ENCODE measurements at places on chromosomes 16 and 17.
A peak's percentile ranks its signal among the peaks of the same experiment; 100 is the strongest.

DNA sequence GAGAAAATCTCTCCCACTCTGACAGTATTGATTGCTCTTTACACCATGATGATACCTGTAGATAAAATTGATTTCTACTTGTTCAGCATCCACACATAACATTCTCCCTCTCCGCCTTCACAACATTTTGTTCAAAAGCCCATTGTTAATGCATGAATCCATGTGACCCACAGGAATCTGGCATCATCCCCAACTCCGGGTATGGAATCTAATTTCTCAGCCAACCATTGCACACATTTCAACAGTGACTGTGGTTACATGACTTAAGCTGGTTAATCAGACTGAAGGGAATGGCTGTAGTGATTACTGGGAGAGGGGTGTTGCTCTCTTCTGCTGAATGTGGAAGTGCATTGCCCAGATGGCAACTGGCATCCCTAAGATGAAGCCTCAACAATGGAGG, 161.4 kb upstream of the C16orf82 start:
- DNase-seq, result no peak

DNA sequence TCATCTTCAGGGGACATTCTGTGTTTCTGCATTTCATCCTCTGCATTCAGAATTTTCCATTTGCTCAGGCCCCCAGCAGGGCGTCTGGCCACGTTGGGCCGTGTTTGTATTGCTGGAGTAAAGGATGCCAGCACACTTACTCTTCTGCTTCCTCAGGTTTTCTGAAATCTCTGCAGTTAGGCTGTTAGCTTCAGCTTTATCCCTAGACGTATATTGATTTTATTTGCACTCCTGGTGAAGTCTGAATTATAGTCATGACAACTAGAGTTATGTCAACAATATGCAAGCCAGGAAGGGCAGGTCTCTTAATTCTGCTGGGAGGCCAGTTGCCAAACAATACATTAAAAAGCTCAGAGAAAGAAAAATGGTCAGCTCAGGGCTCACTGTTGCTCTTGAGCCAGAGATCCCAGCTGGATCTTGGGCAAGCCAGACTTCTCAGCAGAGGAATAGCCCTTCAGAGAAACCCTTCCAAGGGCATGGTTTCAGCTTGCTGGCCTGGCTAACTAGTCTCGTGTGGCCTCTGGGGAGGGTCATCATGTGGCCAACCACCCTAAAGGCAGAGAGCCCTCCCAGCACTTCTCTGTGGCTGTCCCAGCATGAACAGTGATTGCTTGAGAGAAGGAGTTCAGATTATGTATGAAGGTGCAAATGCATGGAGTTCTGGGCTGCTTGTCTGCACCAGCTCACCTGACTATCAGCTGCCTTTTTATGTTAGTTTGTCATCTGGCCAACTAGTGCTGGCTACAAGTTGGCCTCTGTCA, 110.2 kb upstream of the CACNG5 start:
- DNase-seq, result peak; percentile 83

GRCh38 chr16:11946433-11946832, 4.6 kb upstream of the NPIPB2 start:
- DNase-seq, result no peak

DNA sequence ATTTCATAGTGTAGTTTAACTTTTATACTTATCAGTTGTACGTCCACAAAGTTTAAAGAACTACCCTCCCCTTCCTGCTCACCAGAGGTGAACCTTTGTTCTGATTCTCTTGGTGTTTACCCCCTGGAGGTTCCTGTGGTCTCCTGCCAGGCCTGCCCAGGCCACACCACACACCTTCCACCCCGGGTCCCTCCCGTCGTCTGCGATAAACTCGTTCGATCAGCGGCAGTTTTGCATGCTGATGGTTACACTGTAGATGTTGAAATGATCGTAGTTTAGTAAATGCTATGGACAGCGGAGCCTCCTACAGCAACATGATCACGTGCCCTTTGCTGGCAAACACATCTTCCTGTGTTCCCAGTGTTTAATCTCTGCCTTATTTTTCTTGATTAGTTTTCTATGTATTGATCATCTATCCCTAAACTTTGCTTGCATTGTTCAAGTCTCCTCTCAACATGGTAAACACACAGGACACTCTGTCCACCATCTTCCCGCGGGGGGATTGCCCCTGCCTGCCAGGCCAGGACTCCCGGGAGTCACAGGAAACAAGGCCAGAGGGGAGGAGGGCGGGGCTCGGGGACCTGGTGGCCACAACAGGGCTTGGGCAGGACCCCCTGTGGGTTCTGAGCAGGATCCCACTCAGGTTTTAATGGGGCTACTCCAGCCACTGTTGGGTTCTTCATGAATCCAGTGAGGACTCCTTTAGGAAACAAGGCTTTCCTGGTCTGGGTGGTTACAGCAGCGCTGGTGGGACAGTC, 2.8 kb upstream of the ACSF3 start:
- DNase-seq, result no peak

- no peak for DNase-seq
Measured at GRCh38 chr17:1379930-1380313, 20.1 kb downstream of the YWHAE start.

GRCh38 chr17:11944587-11944986, 52.7 kb downstream of the ZNF18 start:
- DNase-seq, result no peak

DNA sequence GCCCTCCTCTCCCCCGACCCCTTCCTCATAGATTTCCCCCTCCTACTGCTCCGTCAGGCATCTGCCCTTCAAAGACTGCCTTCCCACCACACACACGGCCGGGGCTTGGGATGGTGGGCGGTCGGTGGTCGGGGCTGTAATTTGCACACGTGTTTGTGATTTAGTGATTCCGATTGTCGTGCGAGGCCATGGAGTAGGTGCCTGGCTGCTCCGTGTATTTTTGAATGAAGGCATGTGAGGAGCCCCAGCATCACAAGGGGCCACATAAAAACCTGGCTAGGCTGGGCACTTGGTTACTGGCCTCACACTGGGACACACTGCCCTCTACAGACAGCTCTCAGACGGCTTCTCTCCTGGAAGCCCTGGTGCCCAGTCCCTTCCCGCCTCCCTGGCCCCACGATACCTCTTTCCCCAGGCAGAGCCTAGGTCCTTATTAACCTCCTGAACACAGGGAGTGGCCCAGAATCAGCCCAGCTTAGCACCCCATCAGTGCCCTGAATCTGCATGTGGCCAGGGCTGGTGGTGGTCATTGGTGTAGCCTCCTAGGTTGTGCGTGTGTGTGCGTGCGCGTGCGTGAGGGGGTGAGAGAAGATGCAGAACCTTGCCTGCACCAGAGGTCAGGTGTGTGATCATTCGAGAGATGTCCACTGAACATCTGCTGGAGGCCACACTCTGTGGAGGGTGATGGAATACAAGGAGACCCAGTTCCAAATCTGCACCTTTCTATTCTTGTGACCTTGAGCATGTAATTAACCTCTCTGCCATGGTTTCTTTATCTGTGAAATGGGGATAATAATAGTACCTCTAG, 1.3 kb upstream of the SOCS1 start:
- peak; percentile 78 for DNase-seq

GRCh38 chr17:79778504-79779083, 646 bp downstream of the CBX2 start:
- no peak for DNase-seq

DNA sequence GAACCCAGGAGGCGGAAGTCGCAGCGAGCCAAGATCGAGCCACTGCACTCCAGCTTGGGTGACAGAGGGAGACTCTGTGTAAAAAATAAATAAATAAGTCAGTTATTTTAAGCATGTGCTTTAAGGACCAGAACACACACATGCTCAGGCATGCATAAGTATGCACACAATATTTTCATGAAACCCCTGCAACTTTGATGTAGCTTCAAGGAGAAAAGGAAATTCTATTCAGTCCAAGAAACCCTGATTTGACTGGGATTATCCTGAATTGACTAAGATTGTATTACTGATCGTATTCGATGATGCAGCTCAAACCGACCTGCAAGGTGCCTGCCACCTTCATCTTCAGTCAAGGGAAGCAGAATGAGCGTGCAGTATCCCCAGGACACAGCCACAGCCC, 841 bp downstream of the TEKT5 start:
- no peak for DNase-seq

DNA sequence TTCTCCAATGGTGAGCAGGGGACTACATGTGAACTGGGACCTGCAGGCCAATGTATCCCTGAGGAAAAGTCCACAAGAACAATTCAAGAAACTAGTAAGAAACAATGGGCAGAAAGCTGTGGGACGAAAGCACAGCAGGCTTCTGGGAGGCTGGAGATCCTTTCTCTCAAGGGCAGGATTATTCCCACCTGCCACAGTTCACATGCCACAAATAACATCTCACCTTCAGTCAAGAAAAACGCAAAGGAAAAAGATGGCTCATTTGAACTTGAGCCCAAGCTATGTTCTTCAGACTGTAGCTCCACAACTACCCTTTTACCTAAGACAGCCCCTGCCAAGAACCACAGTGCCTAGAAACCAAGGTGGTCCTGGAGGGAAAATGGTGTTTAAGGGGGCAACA, 13.0 kb downstream of the HAS3 start:
- DNase-seq, result no peak

- DNase-seq, result no peak
Measured at GRCh38 chr16:29896841-29897240, 2.5 kb downstream of the SEZ6L2 start.

- DNase-seq, result no peak
Measured at GRCh38 chr16:4206680-4207079, 35.2 kb downstream of the SRL start.

- DNase-seq, result peak; percentile 82
Measured at GRCh38 chr16:50251375-50252081, 14.8 kb upstream of the ADCY7 start.

DNA sequence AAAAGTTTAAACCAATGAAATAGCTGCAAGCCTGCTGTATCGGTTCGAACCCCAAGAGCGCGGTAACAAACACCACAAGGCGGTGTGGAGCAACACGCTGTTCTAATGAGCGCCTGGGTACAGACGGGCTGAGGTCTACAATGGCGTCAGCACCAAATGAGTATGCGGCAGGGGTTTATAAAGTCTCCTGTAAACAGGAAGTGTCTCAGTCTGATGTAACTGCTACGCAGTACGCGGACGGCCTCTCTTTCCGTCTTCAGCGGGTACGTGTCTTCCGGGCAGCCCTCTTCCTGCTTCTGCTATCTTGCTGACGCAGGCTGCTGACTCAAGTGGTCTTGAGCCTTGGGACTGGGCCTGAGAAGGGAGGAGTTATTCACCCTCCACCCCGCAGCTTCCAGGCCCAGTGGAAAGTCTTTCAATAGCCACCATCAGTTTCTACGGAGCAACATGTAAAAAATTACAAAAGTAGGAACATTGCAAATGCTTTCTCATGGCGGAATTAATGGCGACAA, 40.5 kb upstream of the KCNJ2 start:
- no peak for DNase-seq

GRCh38 chr17:77193653-77194052, 52.9 kb downstream of the SEC14L1 start:
- no peak for DNase-seq

GRCh38 chr17:82314727-82315605, 2.4 kb downstream of the CD7 start:
- no peak for DNase-seq

GRCh38 chr17:37743875-37744632, 805 bp downstream of the HNF1B start:
- DNase-seq, result no peak

GRCh38 chr16:66383551-66383950, 17.1 kb downstream of the CDH5 start:
- DNase-seq, result no peak

- DNase-seq, result no peak
Measured at GRCh38 chr16:69514356-69514755, 51.4 kb upstream of the NFAT5 start.

GRCh38 chr16:71564335-71564967, 12.4 kb downstream of the TAT start:
- no peak for DNase-seq

DNA sequence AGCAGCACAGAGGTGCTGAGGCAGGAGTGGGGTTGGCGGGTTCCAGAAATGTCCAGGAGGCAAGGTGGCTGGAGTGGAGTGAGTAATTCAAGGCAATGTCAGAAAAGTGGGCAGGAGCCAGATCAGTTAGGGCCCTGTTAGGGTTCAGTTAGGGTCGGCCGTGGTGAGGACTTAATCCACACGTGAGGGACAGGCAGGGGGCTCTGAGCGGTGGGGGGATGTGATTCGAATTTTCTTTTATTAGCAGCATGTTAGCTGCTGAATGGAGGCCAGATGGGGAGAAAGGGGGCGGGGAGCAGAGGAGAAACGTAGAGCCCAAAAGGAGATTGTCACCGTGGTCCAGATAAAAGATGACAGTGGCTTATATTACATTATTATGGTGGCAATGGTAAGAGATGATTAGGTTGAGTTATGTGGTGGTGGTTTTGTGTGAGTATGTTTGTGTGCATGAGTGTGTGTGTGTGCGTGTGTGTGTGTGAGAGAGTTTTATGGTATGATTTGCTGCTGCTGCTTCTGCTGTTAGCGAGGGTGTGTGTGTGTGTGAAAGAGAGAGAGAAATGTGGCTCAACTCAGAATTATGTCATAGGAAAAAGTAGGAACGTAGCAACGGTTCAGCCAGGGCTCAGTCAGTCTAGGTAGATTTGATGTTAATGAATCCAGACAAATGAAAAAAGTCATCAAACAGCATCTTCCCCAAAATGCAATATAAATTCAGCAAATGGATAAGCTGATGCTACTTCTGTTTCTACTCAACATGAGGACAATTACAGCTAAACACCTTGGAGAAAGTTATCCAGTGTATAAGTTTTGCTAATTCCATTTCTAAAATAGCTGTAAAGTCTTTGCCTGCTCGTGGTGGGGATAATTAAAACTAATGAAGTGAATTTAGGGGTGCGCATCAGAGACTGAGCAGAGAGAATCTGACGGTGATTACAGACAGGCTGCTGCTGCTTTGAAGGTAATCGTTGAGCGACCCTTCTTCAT, 390.6 kb downstream of the HAPSTR1 start:
- DNase-seq, result no peak

- DNase-seq, result no peak
Measured at GRCh38 chr16:2043667-2044451, 3.8 kb downstream of the NTHL1 start.

GRCh38 chr16:48608871-48609651, 919 bp downstream of the N4BP1 start:
- DNase-seq, result no peak

DNA sequence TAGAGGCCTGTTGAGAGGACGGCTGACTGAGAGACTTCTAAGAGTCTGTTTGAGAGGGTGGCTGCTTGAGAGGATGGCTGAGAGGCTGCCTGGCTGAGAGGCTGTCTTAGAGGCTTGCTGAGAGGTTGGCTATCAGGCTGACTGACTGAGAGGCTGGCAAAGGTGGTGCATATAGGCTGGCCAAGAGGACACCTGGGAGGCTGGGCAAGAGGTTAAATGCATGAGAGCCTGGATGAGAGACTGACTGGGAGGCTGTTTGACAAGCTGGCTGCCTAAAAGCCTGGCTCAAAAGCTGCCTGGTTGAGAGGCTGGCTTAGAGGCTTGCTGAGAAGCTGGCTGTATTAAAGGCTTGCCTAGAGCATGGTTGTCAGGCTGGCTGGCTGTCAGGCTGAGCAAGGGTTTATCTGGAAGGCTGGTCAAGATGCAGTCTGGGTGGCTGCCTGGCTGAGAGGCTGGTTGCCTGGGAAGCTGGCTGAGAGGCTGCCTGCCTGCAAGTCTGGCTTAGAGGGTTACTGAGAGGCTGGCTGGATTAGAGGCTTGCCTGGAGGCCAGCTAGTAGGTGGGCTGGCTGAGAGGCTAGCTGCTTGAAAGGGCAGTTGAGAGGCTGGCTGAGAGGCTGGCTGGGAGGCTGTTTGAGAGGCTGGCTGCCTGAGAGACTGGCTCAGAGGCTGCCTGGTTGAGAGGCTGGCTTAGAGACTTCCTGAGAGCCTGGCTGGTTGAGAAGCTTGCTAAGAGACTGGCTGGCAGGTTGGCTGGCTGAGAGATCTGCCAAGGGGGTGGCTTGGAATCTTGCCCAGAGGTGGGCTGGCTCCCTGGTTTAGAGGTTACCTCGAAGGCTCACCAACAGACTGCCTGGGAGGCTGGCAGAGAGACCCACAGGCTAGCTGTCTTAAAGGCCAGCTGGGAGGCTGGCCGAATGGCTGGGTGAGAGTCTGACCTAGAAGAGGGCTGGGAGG, 38.3 kb upstream of the ACSM2B start:
- no peak for DNase-seq
